ENCODE measurements at places on chromosomes 6 and 20.

GRCh38 chr20:25025091-25025861 is 32.7 kb downstream of the ACSS1 start:
- no peak for DNase-seq

DNA sequence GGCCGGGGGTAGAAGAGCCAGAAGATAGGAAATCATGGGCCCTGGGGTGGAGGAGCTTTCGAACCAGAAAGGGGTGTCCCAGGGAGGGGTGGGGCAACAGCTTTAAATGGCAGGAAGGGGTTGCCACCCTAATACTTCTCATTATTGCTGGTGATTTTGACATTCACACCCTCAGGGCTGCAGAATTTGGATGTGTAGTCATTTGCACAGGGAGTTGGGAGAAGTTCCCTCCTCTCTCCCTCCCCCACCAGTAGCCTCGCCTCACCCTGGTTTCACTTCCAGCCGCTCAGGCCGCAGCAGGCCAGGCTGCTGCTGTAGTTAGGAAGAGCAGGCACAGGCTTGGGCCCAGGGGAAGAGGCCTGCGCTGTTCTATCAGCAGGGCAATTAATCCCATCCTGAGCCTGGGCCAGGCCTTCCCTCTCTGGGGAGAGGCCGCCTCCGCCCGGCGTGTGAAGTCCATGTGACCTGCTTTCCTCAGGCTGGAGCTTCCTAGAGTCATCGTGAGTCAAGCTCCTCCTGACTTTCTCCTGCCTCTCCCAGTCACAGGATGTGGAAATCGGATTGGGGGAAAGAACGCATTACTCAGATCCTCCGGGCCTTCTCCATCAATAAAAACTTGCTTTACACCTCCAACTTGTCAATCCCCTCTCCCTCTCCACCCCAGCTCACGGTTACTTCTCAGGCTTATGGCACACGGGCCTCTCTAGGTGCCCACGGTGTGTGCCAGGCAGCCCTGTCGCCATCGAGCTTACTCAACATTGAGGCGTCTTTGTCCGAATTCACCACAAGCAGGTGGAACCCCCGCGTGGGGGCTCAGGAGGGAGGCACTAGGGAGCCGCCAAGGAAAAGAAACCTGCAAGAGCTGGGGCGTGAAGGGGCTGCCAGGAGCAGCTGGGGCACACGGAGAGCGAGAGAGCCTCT is 7.8 kb downstream of the ADTRP start:
- DNase-seq, result no peak

DNA sequence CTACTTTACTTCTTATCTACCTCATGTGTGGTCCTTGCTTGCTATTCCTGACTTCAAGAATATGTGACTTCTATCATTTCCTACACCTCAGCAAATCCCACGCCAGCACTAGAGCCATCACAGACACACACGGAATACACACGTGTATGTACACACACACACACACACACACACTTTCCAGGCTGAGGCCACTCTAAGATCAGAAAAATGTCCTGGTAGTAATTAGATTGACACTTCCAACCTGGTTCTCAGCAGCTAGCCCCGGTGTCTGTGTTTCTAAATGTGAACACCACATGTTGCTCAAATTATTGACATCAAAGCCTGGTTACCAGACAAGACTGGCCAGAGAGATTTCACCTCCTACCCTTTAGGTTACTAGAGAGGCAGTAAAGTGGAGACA is 54.1 kb upstream of the SASH1 start:
- no peak for DNase-seq

DNA sequence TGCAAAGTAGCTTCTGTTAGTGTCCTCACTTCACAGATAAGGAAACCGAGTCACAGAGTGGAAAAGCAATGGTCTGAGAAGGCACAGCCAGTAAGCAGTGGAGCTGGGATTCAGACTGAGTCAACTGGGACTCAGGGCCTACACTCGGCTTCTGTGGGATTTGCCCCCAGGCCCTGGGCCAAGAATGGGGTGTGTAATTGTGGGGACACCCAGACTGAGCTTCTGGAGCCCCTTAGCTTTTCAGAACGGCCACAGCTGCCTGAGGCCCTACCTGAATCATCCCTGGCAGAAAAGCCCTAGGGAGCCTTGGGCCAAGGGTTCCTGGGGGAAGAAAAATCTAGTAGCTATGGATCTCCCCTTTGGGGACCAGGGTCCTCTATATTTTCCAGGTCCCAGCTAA is 6.5 kb downstream of the ANGPT4 start:
- no peak for DNase-seq

- DNase-seq, result no peak
These were observed 58.7 kb upstream of the PMEPA1 start for GRCh38 chr20:57768519-57768918.

DNA sequence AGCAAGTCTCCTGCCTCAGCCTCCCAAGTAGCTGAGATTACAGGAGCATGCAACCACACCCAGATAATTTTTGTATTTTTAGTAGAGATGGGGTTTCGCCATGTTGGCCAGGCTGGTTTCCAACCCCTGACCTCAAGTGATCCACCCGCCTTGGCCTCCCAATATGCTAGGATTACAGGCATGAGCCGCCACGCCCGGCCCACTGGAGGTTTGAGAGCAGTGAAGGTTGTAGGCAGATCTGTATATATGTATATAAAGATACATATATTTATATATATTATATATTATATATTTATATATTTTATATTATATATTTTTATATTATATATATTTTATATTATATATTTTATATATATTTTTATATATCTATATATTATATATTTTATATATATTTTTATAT is 38.2 kb upstream of the TTPAL start:
- DNase-seq, result no peak

DNA sequence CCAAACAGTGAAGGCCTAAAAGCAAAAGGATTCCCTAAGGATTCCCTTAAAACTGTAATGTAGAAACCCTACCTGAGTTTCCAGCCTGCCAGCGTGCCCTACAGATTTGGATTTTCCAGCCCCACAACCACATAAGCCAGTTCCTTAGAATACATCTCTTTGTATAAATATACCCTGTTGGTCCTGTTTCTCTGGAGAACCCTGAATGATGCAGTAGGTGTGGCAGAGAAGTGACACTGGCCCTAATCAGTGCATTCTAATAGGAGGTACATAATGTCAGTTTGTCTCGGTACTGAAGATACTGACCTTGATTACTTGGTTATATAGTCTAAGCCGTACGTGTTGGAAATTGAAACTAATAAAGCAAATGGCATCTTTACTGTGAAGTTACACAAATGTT is 707.8 kb upstream of the SLC35B3 start:
- DNase-seq, result no peak

- no peak for DNase-seq
These were observed 19.5 kb upstream of the GMNN start for GRCh38 chr6:24755279-24755678.
